ENCODE measurements at places on chromosomes 12 and 14.

DNA sequence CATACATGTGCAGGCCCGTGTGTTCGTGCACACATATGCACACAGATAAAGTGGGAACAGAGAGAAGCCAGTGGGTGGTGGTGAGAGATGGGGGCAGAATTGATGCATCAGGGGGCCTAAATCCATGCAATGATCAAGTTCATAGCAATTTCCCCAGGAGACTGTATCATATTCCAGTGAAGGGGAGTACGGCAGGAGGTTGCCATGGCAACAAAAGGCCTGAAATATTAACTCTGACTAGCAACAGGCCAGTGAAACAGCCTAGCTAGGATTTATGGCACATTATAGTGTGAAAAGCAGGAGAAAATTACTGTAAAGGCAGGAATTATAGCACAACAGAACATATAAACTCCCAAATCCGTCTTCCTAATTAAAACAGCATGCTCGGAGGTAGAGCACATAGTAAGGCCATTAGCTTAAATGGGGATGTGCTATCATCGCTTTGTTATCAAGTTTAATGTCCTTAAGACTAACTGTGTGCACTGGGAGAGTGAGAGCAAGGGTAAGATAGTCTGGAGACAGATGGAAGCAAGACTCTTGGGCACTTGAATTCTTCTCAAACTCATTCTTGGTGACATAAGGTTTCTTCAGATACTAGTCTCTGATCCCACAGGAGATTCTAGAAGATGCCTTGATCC lies 806.3 kb downstream of the DIO2 start:
- no peak for DNase-seq

- no peak for DNase-seq
Observed at GRCh38 chr12:14802721-14803010, 612 bp downstream of the WBP11 start.

DNA sequence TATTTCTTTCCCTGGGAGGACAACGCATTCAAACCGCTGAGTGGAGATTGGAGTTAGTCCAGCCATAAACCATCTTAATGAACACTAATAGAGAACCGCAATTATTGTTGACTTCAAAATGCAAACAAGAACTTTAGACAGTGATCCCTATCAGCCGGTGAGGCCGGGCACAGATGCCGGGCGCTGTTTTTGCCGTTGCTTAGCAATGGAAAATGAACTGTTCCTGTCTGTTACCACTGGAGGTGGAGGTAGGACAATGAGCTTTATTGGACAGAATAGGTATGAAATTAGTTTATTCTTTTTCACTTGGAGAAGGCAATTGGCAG lies 216.8 kb downstream of the TTC8 start:
- no peak for DNase-seq

- DNase-seq = no peak
Observed at GRCh38 chr14:67251573-67252226, 10.5 kb downstream of the PALS1 start.

DNA sequence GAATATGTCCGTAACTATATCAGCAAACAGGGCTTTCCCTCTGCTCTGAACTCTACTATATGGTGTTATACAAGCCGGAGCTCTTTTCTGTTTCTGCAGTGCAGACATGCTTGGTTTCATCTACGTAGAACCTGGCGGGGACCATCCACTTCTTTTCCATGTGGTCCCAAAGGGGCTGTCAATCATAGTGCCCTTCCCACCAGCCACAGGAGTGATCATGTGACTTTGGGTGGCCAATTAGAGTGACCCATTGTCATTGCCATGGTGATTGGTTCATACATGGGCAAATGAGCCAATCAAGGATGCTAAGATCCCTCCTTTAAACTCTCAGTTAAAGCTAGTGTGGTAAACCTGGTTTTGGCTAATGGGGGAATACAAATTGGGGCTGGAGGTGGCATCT lies 281.3 kb downstream of the TMEM132D start:
- no peak for DNase-seq

GRCh38 chr12:59085690-59086089 lies 165.4 kb upstream of the LRIG3 start:
- no peak for DNase-seq

DNA sequence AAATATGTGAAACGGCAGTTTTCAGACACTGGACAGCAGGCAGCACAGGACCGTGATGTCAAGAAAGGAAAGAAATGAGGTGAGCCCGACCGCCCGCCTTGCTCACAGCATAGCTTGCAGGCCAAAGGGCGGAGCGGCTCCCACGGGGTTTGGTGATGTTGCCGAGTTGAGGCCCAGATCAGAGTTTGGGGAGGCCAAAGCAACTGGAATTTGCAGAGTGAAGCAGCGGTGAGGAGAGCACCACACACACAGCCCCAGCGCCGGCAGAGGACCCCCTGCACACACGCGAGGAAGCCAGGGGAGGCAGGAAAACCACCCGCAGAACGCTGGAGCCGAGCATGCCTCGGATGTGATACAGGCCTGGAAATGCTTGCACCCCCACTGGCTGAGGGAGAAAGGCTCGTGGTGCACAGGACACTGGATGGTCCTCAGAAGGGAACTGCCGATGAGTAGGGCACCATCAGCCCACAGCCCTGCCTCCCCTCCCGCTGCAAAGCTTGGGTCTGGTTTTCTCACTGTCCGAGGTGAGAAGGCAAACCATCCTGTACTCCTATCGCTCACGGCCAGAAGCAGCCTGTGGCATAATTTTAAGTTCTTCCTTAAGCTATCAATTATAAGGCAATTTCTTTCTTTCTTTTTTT lies 25.7 kb upstream of the PLD4 start:
- DNase-seq = no peak

GRCh38 chr14:21939836-21940235 lies 266.2 kb upstream of the OR4E1 start:
- no peak for DNase-seq

DNA sequence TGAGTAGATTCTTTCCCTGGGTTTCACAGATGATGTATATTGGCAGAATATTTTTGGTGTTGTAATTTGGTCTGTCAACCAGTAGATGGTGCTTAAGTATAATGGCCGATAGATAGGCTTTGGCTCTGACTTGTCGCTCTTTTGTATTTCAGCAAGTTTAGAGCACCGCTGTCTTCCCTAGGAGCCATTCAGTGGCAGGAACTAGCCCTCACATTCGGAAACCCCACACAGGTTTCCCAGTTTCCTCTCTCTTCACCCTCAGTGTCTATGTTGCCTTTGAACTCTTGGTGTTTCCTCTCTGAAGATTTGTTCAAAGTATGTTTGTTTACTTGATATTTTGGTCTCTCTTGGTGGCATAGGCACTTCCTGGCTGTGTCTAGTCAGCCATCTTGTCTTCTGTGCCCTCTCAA lies 102.2 kb downstream of the GPHN start:
- DNase-seq = no peak

GRCh38 chr12:52423661-52424500 lies 10.3 kb downstream of the KRT75 start:
- DNase-seq = no peak

- DNase-seq = no peak
Observed at GRCh38 chr12:80219345-80219744, 120.0 kb downstream of the OTOGL start.

Measured in stimulated activated CD4-positive, alpha-beta T cell treated with anti-CD3 and anti-CD28 coated beads, Interleukin-1b, Interleukin-23, amount 100 ng/mL, for 1 hour (primary cell).